ENCODE measurements at places on chromosomes 2 and 18. TPM values are rescaled to one million over a fixed set of nuclear protein-coding genes. Genes with fewer than 3 reads are reported as not detected.

DNA sequence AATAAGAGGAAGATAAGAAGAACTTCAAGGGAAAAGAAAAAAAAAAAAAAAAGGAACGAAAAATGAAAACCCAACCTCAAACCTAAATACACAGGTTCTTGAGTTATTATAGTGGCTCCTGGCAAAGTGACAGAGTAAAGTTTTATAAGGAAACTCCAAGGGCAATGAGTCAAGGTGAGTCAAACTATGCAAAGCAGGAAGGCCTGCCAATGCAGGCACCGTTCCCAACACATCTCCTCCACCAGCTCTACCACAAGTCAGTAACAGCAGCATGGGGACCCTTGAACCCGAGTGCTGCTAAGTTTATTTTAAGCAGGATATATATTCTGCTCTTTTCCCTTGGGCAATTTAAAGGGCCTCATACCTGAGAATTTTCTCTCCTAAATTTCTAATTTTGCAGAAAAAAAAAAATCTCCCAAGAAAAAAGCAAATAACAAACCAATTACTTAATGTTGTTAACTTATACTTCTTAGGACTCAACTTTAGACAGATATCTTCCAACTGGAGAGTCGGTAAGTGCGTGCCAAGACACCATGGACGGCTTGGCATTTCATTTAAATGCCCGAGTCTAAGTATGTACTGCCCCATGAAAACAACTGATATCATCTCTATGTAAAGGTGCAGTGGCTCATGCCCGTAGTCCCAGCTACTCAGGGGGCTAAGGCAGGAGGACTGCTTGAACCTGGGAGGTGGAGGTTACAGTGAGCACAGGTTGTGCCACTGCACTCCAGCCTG is 75.7 kb upstream of the TFCP2L1 start:
- no peak for DNase-seq

DNA sequence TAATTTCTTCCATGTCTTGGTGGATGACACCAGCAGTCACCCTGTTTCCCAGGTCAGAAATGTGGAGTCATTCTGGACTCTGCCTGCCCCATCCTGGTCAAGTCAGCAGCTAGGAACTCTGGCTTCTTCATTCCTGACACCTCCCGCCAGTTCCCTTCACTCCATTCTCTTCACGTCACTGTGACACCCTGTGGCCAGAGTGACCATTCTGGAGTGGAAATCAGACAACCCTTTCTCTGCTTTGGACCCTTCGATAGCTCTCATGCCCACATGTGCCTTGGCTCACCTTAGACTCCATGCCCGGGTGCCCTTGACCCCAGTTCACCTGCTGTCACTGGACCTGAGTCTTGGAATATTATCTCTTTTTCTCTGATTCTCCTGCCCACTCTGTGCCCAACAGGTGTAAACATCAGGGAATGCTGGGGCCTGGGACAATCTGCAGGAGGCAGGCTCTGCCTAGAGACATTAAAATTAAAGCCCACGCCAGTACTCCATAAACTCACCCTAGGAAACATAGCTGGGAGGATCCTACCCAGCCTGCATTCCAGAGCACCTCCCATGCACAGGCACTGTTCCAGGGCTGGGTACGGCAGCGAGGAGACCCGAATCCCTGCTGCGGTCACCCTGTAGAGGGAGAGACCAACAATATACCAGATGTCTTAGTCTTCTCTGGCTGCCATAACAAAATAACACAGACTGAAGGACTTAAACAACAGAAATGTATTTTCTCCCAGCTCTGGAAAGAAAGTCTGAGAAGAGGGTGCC is 41.1 kb upstream of the FAHD2A start:
- no peak for DNase-seq

DNA sequence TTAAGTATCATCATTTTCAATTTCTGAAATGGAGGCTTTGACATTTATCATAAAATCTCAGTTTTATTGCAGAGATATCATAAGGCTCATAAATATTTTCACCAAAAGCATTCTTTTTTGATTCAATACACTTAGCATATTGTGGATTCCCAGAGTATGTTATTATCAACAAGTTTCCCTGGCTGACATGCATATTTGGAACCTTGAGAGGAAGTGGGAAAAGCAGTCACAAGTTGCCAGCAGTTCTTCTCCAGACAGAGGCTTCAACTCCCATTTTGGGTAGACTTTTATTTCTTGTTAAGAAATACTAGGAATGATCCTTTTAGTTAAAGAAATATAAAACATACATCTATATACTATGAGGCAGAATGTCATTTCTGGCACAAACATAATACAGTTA is 236.5 kb downstream of the ASXL3 start:
- DNase-seq, result no peak

DNA sequence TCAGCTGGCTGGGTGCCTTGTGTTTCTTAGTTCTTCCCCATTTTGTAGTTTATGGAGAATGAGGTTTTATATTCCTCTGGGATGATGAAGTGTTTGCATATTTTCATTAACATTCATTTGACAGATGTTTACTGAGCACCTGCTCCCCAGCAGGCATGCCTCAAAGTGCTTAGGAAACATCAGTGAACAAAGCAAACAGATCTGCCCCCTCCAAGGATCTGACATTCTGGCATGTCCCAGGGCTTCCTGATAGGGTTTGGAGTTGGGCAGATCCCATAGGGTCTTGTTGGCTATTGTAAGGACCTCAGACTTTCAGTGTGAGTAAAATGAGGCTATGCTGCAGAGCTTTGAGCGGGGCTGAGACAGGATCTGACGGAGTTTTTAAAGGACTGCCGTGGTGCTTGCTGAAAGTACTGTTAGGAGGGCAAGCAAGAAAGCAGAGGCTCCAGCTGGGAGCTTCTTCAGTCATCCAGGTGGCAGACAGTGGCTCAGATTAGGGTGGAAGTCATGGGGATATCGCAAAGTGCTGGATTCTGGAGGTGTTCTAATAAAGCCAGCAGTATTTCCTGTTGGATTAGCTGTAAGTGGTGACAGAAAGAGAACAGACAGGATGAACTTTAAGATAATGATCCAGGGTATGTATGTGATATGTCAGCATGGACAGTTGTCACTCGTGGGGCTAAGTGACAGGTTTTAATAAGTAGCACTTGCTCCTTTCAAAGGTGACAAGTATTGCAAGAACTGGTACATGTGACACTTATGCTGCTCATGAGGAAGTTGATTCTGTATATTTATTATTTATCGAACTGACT is 11.3 kb upstream of the IAH1 start:
- no peak for DNase-seq

DNA sequence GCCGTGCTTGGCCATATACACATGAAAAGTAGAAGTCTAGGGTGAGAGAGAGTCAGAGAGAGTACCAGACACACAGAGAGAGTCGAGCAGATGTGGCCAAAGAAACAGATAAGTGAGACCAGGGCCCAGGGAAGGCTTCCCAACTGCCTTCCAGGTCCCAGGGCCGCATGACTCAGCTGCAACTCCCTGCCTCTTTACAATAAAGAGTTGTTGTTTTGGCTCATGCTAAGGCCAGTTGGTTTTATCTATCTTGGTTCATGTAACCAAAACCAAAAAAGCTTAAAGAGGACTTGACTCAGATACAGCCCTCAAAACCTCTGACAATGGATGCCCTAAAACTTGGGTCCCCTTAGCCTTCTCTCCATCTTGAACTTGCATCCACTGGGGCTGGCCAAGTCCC is 36.9 kb downstream of the REEP1 start:
- no peak for DNase-seq

DNA sequence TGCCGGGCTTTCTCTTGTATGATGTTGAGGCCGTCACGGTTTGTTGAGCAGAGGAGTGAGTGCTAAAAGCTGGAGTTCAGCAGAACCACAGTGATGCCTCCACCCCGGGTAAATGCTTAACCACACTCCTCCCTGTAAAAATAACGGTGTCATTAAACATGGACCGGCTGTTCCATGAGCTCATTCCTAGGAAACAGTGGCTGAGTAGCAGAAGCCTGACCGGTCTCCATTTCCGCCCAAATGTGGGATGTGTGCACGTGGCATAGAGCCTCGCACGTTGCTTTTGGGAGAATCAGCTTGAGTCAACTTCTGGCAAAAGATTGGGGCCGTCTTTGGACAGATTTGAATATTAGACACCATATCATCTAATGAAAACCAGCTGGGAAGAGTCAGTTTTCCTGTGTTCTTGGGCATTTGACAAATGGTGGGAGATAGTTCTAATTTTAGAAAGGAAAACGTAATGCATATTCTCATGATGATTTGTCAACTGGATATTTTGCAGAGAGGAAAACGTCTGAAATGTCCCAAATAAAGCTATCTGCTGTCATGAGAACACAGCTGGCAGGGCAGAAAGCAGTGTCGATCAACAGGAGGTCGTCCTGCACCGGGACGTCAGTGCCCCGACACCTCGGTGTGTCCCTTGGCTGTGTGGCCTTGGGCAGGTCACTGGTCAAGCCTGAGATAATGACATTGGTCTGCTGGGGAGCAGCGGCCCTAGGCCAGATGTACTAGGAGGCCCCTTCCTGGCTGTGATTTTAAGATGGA is 42.4 kb downstream of the LRRFIP1 start:
- peak; percentile 92 for DNase-seq

GRCh38 chr18:26457195-26457594 is 91.2 kb downstream of the KCTD1 start:
- DNase-seq, result no peak

GRCh38 chr18:63302636-63303405 is 16.7 kb downstream of the BCL2 start:
- no peak for DNase-seq

- DNase-seq, result no peak
These were observed 43.6 kb upstream of the PGAP1 start for GRCh38 chr2:196970099-196970498.

DNA sequence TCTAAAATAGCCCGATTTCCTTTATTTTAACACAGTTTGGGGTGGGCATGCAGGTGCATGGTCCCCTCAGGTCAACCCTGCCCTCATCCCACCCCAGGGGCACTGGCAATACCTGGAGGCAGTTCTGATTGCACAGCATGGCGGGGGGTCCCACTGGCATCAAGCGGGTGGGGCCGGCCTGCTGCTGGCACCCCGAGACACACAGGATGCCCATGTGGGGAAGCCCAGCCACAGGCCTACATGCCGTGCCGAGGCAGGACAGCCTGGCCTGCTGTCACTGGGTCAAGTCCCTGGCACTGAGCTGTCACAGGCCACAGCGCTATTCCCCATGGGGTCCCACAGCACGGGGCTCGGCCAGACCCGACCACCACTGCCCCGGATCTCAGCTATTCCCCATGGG is 11.9 kb upstream of the KCNG2 start:
- DNase-seq, result no peak

CIB4 gene
- not detected for total RNA-seq

ANKRD30B gene
- total RNA-seq, result 0.33 TPM

GALR1 gene
- under 0.01 TPM for total RNA-seq

SAG gene
- total RNA-seq, result not detected

All from H4 (cell line).